ENCODE measurements at places on chromosomes 12 and 14.

DNA sequence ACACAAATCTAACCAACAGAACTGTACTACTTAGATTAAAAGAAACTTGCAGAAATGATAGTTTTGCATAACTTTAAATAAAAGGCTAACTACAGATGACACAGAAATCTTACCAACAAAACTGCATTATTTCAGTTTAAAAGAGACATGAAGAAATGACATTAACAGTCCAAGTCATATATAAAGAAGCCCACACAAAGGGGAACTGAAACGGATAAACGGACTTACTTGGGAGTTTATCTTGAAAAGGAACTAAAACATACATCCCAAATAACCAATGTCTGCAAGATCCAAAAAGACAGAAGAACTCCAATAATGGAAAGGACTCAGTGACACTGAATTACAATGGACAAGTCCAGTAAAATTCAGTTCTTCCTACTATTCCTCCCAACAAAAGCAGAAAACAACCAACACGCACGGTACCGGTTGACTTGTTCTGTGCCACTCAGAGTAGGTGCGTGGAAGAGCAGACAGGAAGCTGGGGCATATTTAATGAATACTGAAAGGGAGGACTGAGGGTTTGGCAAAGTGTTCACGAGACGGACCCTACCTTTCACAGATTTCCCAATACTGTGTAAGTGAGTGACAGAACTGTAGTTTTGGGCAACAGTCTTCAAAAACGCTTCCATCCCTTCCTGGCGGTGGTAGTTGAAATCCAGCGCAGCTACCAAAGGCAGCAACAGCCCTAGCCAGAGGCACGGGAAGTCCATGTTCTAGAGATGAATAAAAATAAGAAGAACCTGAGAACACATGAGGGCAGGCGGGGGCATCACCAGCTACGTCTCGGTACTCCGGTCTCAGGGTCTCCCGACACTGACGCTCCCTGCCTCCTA lies 627 bp downstream of the CPM start:
- DNase-seq: peak; percentile 59

GRCh38 chr12:78226763-78227162 lies 396.1 kb downstream of the NAV3 start:
- DNase-seq: no peak

DNA sequence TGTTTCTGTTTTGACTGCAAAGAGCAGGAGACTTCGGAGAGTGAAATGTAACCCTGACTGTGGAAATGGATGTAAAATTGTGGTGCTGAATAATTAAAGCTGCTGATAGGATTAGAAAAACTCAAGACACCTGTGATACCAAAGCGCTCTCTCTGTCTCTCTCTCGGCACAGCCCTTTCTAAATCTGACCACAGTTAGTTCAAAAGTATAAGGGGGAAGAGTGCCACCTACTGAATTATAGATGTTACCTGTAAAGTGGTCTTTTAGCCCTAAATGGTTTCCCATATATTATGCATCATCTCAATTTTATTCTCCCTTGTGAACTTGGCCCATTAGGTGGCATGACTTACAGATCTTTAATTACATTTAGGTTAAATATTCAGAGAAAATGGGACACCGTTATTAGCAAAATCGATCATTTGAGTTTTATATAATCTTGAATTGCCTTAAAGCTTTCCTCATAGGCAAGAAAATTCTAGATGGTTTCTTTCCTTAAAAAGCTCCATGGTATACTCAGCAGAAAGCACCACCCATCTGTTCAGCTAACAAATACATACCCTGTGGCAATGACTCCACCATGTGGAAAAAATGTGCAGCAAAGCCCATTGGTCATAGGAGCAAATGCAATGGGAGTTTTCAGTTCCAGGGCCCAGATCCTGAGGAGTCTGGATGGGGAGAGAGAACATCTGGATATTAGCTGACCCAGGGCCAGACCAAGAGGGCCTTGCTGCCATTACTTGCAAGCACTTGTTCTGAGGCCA lies 18.1 kb downstream of the RFC5 start:
- peak; percentile 68 for DNase-seq

DNA sequence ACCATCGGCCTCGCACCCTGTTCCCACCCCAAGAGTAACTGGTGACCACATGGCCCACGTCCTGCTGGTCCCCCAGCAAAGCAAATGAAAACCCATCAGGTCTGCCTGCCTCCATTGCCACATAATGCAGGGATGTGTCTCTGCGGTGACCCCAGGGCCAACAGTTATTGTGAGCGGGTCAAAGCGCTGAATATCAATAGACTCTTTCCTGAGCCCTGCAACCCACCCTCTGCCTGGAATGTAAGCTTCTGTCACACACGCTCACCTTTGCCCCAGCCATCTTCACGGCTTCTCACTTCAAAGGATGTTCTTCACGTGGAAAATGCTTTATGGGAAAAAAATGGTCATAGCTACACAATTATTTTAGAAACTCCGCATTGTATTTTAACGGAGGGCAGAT lies 63.9 kb downstream of the FZD10 start:
- DNase-seq: no peak

- DNase-seq: no peak
These were observed 38.5 kb downstream of the DRAM1 start for GRCh38 chr12:101915841-101916240.

- peak; percentile 73 for DNase-seq
These were observed 1.4 kb downstream of the NTF3 start for GRCh38 chr12:5433081-5433844.

DNA sequence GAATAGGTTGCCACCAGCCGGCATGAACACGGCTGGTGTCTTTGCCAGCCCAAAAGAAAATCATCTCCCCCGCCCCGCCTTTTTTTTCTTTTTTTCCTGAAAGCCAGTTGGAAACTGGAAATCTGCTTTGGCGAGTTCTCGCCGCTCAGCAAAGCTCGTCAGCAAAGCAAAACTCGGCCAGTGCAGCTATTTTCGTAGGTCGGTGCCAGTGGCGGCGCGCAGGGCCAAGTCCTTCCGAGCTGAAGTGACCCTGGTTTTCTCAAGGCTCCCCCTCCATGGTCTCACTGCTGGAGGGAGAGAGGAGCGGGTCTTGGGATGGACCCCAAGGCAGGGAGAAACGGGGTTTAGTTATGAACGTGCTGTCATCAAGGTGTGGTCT lies 248.4 kb upstream of the RTL1 start:
- DNase-seq: no peak

GRCh38 chr12:124311292-124312109 lies 16.6 kb downstream of the RFLNA start:
- DNase-seq: no peak

DNA sequence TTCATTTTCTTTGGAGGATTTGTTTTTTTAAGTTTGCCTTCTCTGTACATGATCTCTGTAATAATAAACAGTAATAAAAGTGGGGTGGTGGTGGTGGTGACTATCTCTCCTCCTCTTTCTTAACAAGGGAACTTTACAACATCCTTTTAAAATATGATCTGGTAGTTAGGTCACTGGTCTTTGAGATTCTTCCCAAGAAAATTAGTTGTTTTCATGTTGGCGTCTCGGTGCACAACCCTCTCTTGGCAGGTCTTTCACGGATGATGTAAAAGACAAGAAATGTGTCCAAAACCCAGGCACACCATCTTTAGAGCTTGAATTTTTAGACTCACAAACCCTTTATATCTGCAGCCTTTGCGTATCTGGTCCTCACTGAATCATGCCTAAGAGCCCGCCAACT lies 488.5 kb upstream of the TBX3 start:
- DNase-seq: peak; percentile 48

DNA sequence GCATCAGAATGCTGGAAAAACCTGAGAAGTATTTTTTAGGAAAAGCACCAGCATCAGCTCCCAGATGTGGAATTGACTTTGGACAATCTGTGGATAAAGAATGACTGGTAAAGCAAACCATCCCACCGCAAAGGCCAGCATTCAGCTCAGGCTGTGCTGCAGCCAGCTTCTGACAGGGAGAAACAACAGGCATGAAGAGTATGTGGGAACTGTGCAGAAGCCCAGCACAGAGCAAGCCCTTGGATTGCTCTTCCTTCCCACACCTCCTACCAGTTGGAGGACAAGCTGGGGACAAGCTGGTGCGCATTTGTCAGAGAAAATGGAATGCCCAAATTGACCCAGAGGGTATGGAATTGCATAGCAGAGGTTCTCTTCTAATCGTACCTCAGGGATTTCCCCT lies 228.1 kb downstream of the ANO2 start:
- DNase-seq: no peak

DNA sequence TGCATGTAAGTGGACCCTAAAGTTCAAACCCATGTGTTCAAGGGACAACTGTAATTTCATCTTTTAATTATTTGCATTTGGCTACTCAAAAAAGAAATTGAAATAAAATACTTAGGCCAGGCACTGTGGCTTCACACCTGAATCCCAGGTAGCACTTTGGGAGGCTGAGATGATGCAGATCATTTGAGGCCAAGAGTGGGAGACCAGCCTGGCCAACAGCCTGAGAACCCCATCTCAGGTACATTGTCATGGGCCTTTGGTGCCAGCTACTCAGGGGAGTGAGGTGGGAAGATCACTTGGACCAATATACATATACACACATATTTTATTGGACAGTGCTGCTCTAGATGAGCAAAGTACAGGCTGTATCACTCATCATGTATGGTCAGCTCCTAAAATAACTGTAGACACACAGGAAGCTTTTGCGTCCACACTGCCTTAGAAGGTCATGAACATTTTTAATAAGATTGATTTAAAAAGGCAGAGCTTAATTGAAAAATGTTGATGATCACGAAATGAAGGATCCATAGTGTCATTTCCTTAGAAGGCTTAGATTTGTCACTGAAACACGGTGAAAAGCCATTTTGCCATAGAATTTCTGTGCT lies 2.5 kb upstream of the ZCCHC8 start:
- no peak for DNase-seq

DNA sequence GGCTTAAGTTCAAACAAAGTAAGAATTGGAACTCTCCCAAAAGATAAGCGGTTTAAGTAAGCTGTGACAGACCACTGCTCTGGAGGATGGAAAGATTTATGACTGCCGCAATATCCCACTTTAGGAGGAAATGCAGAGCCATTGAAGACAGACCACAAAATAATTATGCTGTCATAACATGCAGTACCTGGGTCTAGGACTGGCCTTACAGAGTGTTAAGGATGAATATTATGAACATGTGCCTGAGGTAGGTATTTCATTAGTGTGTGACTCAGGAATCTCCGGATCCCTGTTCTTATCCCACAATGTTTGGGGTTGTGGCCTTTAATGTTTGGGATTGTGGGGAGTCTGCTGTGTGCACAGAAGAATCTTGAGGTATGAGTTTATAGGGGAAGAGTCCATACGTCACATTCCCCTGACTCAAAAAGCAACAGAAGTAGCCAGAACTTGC lies 114.9 kb downstream of the SAMD4A start:
- DNase-seq: no peak

GRCh38 chr14:41378526-41378925 lies 228.2 kb upstream of the LRFN5 start:
- no peak for DNase-seq

- peak; percentile 81 for DNase-seq
These were observed 54.7 kb upstream of the OTOGL start for GRCh38 chr12:80044694-80045046.

GRCh38 chr12:6215932-6216494 lies 15.8 kb downstream of the CD9 start:
- peak; percentile 94 for DNase-seq

- no peak for DNase-seq
These were observed 469.3 kb downstream of the LRIG3 start for GRCh38 chr12:58450868-58451482.

DNA sequence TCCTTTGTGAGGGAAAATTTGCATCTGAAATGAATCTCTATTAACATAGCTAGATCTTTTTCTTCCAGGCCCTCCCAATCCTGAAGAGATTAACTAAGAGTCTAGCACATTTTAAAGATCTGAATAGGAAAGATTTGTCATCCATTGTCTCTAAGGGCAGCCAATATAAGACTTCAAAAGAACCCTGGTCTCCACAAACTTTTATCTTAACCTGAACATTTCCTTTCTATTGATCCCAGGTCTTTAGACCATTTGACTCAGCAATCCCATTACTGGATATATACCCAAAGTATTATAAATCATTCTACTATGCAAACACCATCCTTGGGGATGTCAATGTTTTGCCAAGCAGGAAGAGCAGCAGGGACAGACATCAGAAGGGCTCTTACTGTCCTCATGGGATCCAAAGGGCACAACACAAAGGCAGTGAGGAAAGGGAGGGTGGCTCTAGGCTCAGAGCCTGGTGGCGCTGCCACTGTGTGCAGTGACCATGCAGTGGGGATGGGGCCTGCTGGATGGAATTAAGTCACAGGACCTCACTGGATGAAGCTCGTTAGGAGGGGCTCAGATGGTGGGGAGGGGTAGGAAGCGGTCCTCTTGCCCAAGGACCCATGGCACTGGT lies 12.7 kb upstream of the BDKRB2 start:
- no peak for DNase-seq

GRCh38 chr14:75446447-75446846 lies 18.6 kb downstream of the JDP2 start:
- no peak for DNase-seq

- peak; percentile 90 for DNase-seq
These were observed 22.7 kb downstream of the ITPR2 start for GRCh38 chr12:26810330-26810729.

- no peak for DNase-seq
These were observed 33.6 kb downstream of the E2F7 start for GRCh38 chr12:77031745-77032144.

DNA sequence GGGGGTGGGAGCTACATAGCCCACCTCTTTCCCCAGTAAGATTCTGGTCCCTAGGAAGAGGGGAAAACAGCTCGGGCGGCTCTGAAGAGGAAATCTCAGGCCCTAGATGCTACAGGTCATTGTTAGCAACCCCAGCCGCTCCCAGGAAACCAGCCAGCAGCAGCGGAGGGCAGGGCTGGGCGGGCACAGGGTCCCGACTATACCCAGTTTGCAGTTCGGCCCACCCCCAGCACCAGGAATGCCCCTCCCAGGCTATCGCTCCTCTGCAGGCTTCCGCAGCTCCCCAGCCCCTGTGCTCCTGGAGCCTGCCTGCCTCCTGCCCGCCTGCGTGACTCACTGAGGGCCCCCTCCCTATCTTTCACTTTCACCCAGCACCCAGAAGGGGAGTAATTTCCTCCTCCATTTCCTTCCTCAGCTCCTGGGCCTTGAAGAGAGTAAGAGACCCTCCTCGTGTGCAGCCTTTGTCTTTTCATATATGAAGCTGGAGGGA lies 27.2 kb upstream of the PNMA1 start:
- DNase-seq: peak; percentile 71

GRCh38 chr12:41635626-41636364 lies 447.7 kb downstream of the PDZRN4 start:
- no peak for DNase-seq

DNA sequence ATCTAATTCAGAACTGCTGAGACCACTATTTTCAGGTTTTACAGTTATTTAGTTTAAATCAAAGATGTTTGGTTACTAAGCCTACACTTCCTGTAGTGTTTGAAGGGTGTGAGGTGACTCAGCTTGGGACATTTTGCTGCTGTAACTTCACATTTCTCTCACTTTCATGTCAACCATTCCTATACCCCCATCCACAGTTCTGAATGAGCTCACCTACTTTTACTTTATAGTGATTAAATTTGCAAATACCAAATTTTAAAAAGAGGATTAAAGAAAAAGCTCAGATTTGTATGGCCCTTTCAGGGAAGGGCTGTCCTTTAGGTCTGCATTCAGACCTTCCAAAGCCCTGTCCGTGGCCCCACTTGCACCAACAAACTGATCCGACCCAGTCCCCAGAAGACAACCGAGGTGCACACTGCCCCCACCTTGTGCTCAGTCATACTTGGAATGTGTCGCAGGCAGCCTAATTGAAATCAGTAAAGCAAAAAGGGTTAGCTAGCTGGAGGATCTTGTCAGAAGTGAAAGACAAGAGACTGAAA lies 174.4 kb downstream of the MON2 start:
- peak; percentile 15 for DNase-seq

Data from adipocyte (in vitro differentiated cells).